ENCODE measurements at places on chromosomes 1 and 21.

GRCh38 chr1:72466376-72466775 is 184.0 kb upstream of the NEGR1 start:
- DNase-seq = no peak

DNA sequence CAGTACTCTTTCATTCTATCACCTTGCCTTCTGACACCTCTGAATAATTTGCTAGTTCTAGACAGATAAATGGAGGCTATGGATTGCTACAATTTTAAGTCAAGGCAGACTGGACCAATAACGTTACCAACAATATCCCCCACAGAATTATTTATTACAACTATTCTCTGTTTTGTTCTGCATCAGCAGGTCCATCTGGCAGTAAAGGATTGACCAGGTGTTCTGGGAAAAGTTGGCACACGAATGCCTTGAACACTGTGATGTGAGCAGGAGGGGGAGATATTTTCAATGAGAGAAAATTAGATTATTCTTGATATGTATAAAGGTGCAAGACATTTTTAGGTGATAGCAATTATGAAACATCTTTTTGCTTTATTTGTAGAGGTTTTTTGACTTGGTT is 718.8 kb upstream of the TMPRSS15 start:
- DNase-seq = no peak

DNA sequence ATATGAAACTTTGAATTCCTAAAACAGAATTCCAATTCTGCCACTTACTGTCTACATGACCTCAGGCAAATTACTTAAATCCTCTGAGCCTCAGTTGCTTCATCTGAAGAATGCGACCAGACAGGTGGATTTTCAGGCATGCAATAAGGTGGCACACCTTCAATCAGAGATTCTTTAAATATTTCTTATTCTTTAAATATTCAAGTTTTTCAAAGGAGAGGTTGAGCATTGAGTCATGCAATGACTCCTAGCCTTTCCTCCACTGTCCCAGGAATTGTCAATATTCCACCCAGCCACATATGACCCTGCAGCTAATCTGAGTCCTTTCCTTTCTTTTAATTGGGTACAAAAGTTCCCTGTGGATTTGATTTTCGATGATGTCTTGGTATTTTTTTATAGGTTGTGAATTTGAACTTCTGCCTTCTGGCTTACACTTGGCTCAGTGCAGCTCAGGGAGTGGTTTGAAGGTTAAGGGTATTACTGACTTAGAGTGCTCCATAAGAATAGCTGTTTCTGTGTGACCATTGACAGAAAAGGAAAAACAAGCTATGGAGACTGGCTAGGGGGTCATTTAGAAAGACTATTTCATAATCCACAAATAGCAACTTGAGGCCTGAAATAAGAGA is 52.2 kb upstream of the PRDX6 start:
- no peak for DNase-seq

- DNase-seq = no peak
Observed at GRCh38 chr1:11923827-11924113, 2.5 kb downstream of the KIAA2013 start.

DNA sequence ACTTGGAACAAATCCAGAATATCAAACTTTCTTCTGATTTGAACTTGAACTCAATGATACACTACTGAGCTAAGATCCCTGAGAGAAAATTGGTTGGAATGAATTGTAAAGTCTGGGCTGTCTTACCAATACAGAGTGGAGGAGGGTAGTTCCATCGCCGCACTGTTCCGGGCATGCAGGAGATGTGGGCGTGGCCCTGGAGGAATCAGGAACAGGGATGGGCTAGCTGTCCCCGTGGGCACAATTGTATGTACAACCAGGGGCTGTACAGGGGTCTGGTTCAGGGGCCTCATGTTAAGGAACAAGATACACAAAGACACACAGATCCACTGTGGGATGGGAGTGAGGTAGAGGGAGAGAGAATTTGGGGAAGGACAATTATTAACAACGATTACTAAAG is 144.3 kb downstream of the ZSCAN20 start:
- DNase-seq = no peak

GRCh38 chr1:99672530-99673213 is 26.8 kb downstream of the PALMD start:
- DNase-seq = no peak

- DNase-seq = peak; percentile 5
Observed at GRCh38 chr1:82538876-82539275, 738.1 kb downstream of the ADGRL2 start.

GRCh38 chr21:44876849-44877575 is 3.5 kb upstream of the PTTG1IP start:
- DNase-seq = no peak

- DNase-seq = no peak
Observed at GRCh38 chr1:57369889-57370288, 54.0 kb downstream of the DAB1 start.

DNA sequence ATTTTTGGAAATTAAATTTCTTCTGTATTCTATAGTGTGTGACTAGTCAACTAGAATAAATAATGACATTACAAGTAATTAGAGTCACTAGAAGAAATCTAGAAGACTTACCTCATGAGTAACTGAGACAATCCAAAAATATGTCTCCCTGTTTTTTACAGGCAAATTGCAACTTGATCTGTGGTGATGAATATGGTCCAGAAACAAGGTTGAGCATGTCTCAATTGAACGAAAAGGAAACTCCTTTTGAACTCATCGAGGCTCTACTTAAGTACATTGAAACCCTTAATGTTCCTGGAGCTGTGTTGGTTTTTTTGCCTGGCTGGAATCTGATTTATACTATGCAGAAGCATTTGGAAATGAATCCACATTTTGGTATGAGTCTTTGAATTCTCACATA is 36.7 kb downstream of the DHX9 start:
- no peak for DNase-seq

DNA sequence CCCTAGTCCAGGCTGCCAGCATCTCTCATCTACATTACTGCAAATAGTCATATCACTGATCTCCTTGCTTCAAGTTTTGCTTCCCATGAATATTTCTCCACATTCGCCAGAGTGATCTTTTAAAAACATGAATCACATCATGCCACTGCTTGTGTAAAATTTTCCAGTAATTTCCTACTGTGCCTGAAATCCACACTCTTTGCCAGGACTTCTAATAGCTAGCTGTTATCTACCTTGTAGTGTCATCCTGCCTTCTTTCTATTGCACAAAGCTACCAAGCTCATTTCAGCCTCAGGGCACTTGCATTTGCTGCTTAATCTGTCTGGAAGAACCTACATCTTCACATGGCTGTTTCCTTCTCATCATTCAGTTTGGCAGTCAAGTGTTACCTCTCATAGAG is 33.9 kb upstream of the ZNF362 start:
- DNase-seq = no peak

DNA sequence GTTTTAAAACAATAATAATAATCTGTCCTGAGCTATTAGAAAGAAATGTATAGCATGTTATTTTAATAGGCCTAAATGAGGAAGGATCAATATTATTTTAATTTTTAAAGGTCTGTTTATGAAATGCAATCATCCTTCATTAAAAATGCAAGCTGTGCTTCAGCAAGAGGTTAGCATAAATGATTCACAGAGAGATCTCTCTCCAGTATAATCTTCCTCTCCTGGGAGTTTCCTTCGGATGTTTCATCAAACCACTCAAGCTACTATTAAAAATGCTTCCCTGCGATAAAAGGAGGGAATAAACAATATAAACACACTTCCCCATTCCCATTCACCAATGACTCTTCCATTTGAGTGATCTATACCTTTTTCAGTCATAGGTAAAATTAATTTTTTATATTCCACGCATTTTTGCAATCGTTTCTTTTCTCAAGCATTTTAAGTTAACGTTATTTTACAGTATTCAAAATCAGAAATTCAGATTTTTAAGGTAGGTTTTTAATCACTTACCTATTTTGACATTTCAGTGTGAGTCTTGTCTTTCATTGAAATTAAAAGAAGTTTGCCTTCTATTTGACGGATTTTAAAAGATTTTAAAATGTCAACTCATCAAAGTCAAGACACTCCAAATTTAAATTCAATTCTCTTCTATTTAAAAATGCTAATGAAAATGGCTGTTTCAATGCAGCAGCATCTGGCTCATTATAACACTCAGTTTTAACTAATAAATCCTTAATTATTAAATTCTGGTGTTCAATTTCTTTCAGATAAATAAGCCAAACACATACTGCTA is 64.3 kb downstream of the RERE start:
- DNase-seq = no peak

GRCh38 chr1:156748670-156749418 is 2.6 kb downstream of the HDGF start:
- DNase-seq = no peak

GRCh38 chr1:88001460-88001859 is 672.8 kb downstream of the LMO4 start:
- DNase-seq = no peak

GRCh38 chr1:31748365-31748764 is 15.8 kb downstream of the ADGRB2 start:
- no peak for DNase-seq

DNA sequence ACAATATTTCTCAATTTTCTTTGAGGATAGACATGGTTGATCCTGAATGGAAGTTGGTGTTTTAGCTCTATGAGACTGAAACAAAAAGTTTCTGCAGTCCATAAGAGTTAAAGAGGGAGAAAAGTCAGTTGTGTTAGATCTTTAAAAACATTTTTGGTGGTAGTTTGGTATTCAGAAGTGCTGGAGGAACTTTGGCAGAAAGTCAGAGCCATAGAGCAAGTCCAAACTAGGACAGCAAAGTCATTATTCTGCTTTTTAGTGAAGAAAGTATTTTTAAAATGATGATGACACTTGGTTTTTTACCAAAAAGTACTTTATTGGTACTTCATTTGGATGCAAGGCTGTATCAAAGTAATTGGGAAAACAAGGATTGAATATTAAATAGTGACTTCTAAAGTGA is 41.8 kb downstream of the FNBP1L start:
- DNase-seq = no peak

All from hepatic stellate cell (primary cell).